ENCODE measurements at places on chromosomes 4 and X. TPM values are rescaled to one million over a fixed set of nuclear protein-coding genes. Genes with fewer than 3 reads are reported as not detected.

- no peak overlapping the region for H3K4me3 ChIP-seq
- no peaks in the 10 kb centered on the region for H3K36me3 ChIP-seq
- H3K27me3 ChIP-seq: no peaks in the 10 kb centered on the region
Measured at GRCh38 chr4:74203467-74203866, 45.5 kb downstream of the MTHFD2L start.

GRCh38 chrX:151596282-151596681 lies 32.8 kb downstream of the PASD1 start:
- no peak for DNase-seq
- no peaks in the 10 kb centered on the region for H3K36me3 ChIP-seq
- no peaks in the 10 kb centered on the region for H3K27me3 ChIP-seq

DNA sequence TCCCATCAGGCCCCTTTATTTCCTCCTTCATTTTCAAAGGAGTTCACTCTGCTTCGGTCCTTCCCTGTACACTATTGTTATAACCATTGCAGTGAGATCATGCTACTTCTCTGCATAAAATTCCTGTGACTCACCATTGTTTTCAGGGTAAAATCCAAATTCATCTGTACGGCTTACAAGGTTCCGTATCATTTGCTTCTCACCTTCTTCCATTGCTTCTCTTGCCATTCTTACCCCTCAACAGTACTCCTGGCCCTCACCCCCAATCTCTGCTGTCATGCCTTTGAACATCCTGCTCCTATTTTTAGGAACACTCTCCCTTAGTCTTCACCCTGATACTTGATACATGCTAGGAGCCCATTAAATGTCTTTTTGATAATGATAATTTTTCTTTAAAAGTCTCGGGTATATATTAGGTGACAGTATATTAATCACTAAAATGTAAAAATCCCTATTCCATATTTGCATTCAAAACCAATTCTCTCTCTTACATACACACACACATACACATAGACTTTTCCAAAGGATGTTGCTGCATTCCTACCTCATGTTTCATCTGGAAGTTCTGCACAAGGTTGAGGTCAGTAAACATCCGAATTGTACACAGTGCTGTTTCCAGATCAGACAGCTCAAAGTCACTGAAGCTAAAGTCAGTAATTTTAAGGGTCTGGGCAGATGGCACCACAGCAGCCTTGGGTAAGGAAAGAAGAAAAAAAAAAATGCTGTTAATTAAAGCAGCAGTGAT lies 103.4 kb downstream of the PDE5A start:
- no peaks in the 10 kb centered on the region for H3K4me1 ChIP-seq
- no peak overlapping the region for H3K27ac ChIP-seq

DNA sequence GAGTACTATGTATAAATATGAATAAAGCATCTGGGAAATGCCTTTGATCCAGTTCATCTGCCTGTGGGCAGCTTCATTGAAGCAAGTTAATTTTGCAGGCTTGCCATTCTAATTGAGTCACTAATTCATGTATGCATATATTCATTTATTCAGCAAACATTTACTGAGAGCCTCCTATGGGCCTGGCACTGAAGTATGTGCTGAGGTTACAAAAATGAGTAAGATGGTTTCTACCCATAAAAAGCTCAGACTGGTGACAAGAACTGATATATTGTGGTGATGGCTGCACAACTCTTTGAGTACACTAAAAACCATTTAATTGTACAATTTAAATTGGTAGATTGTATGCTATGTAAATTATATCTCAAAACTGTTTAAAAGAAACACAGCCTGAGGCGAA lies 1.1 kb upstream of the MRPL1 start:
- peak overlapping the region; percentile 96 for H3K4me3 ChIP-seq
- DNase-seq: no peak
- H3K27ac ChIP-seq: peak overlapping the region; percentile 100
- H3K27me3 ChIP-seq: no peaks in the 10 kb centered on the region

Gene NSUN7
- polyA plus RNA-seq: not detected

DNA sequence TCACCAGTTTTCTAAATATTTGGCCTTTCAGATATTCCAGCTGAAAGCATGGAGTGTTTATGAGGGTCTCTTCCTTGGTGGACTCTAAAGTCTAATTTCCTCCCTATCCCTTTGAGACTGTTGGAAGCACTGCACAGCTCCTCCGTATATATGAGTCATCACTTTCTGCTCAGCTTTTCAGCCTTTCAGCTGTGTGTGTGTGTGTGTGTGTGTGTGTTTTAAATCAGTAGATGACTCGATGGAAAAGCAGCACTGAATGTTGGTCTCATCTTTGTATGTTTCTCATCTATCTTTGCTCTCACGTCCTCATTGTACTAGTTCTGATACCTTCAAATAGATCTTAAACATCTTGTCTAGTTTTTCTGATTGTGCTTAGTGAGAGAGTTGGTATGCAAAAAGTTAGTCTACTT lies 81.6 kb downstream of the ZFX start:
- no peak overlapping the region for H3K27ac ChIP-seq
- no peak overlapping the region for H3K4me3 ChIP-seq
- H3K4me1 ChIP-seq: no peaks in the 10 kb centered on the region
- DNase-seq: no peak
- H3K36me3 ChIP-seq: no peaks in the 10 kb centered on the region

DNA sequence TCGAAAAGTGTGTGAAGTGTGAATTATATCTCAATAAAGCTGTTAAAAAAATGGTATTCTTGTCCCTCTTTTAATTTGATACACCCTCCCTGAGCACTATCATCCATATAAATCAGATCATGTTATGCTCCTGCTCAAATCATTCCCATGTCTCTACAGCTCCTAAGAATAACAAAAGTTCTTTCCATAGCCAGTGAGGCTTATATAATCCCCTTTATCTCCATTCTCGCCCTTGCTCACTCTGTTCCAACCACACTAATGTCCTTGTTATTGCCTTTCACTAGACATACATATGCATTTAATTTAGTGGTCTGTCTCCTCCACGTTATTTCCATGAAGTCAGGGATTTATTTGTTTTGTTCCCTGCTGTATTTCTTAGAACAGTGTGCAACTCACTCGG lies 10.5 kb downstream of the ZGRF1 start:
- DNase-seq: no peak
- H3K27me3 ChIP-seq: no peaks in the 10 kb centered on the region
- no peak overlapping the region for H3K4me3 ChIP-seq
- H3K27ac ChIP-seq: no peak overlapping the region
- no peaks in the 10 kb centered on the region for H3K36me3 ChIP-seq
- H3K4me1 ChIP-seq: no peaks in the 10 kb centered on the region

Gene WDR44
- polyA plus RNA-seq: 7.4 TPM
